Stimulated activated CD4-positive, alpha-beta T cell treated with anti-CD3 and anti-CD28 coated beads, Interleukin-1b, Interleukin-23, amount 100 ng/mL, for 1 hour (primary cell): ENCODE measurements at places on chromosomes 3 and 15.

DNA sequence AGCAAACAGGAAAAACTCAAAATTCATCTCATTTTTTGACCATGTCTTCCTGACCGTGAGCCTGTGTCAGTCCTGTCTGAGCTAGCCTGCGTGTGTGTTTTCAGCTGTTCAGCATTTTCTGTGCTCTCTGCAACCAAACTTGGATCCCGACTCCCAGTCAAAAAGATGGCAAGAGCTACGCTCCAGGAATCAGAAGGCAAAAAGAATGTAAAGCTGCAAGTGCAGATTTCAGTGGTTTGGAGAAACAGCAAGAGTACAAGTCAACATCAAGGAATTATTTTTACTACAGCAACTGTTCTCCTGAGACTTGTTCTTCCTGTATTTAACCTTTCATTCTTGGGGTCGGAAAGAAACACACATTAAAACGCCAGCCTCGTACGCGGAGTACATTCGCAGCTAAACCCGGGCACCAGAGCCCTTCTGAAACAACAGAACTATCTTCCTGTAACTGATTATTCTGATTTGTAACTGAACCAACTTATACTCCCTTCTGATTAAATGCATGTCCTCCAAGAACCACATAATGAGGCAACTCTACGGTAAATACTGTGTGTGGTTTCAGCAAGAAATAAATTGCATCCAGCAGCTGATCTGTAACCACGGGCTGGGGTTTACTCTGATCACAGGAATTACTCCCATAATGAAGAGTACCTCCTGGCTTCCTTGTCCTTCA lies 107.4 kb downstream of the LRIG1 start:
- DNase-seq: no peak

GRCh38 chr3:38177181-38177580 lies 11.8 kb downstream of the OXSR1 start:
- no peak for DNase-seq

DNA sequence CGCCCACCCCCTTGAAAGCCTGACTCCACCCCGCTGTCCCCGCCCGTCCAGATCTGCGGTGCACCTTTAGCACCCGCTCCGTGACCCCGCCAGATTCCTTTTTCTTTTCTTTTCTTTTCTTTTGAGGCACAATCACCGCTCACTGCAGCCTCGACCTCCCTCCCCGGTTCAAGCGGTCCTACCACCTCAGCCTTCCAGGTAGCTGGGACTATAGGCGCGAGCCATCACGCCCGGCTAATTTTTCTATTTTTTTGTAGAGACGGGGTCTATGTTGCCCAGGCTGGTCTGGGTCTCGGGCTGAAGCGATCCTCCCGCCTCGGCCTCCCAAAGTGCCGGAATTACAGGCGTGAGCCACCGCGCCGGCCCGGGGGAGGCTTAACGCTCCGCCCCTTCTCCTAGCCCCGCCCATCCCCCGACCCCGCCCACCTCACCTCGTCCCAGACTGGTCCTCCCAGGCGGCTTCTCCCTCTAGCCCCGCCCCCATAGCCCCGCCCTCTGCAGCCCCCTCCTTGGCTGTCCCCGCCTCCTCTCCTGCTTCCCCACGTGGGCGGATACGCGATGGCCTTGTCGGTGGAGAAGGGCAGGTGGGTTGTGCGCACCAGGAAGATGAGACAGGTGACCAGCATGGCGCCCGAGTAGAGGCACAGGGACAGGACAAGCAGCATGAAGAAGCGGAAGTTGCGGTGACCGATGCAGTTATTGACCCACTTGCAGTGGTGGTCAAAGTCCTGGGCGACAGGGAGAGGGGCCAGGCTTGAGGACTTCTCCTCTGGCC lies 3.2 kb downstream of the ZDHHC19 start:
- DNase-seq: no peak

GRCh38 chr3:53850895-53851294 lies 4.5 kb downstream of the IL17RB start:
- no peak for DNase-seq

- DNase-seq: no peak
Observed at GRCh38 chr3:27310688-27311087, 58.5 kb downstream of the NEK10 start.

GRCh38 chr3:156910022-156910421 lies 83.9 kb downstream of the LEKR1 start:
- no peak for DNase-seq

DNA sequence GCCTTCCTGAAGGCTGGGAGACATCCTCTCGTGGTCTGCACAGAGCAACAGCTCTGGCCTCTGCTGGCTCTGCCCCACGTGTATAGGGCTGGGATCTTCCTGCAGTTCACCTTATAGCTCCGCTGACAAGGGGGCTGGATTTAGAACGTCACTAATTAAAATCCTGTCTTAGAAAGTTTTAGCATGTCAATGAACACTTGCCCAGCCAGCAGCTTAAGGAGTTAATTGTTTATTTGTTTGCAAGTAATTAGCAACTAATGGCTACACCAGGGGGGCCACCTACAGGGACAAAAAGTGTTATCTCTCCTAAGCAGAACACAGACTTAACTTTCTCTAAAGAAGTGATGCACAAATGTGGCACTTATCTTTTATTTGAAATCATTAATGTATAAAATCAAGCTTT lies at the start of gene HESX1:
HESX1 (minus strand) TSS at position 84 of the 403 bp plus-strand sequence; CDS start at position 24, 60 bp downstream.
- DNase-seq: no peak

GRCh38 chr15:79990997-79991334 lies 20.0 kb upstream of the BCL2A1 start:
- DNase-seq: no peak

- DNase-seq: no peak
Observed at GRCh38 chr3:177569193-177569592, 371.9 kb upstream of the TBL1XR1 start.

DNA sequence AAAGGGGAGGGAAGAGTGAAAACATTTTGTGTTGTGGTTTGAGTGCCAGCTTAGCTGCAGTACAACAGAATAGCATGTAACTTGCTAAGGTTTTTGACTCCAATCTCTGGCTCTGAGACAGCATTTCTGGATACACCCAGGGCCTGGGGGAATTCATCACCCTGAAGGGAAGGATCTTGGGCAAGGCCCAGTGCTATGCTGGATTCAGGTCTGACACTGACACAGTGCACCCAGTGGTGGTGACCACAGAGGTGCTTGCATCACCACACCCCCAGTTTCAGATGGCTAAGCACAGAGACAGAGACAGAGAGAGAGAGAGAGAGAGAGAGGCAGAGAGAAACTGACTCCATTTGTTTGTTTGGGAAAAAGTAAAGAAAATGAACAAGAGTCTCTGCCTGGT lies 74.1 kb upstream of the KBTBD8 start:
- DNase-seq: no peak

DNA sequence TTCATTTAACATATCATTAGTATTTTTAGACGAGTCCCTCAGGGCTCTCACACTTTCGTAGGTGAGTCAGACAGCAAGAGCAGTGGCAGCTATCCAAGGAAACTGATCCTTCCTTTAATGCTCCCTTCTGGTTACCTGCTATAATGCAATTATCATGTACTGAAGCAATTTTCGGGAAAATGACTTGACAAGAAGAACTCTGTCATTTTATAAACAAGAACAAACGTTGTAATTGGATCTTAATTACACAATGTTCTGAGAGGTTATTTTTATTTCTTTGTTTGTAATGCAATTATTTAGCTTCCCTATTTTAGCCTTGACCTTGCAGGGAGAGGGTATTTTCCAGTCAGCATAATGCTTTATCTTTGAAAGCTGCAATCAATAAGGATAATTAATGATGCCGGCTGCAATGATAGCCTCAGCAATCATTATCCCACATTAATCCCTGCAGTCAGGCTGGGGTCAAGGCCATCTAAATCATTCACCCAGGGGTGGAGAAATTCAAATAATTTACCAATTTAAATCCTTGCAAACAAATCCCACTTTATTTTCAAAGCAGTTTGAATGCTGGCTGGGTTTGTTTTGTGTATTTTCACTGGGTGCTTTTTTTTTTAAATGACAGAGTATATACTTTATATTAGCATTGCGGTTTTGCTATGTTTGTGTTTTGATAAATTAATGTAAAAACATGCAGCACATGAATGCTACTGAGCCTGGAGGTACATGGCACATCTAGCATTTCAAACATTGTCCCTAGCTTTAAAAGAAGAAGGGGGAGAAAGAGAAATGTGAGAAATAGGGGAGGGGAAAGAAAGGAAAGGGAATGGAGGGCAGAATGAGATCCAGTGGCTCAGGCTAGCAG lies 249.9 kb downstream of the SHOX2 start:
- DNase-seq: no peak

- no peak for DNase-seq
Observed at GRCh38 chr3:15858547-15859506, 61.0 kb upstream of the ANKRD28 start.

GRCh38 chr3:16388850-16389441 lies 123.9 kb downstream of the OXNAD1 start:
- DNase-seq: no peak

- DNase-seq: no peak
Observed at GRCh38 chr3:152267831-152268554, 736 bp upstream of the MBNL1 start.

DNA sequence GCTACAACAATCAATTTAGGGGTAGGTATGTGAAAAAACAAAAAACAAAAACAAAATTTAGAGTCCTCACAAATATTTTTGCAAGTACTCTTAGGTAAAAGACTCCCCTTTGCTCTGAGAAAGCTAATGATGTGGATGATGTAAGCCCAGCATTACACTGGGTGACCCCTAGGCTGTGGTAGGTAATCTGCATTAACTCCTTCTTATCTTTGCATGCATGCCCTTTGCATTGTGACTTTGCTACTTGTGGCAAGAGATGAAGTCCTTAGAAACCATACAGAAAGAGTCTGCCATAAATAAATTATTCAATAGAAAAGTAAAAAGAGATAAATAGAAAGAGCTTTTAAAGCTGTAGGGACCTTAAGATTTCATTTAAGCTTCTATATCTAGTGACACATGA lies 159.7 kb upstream of the MBNL1 start:
- no peak for DNase-seq

DNA sequence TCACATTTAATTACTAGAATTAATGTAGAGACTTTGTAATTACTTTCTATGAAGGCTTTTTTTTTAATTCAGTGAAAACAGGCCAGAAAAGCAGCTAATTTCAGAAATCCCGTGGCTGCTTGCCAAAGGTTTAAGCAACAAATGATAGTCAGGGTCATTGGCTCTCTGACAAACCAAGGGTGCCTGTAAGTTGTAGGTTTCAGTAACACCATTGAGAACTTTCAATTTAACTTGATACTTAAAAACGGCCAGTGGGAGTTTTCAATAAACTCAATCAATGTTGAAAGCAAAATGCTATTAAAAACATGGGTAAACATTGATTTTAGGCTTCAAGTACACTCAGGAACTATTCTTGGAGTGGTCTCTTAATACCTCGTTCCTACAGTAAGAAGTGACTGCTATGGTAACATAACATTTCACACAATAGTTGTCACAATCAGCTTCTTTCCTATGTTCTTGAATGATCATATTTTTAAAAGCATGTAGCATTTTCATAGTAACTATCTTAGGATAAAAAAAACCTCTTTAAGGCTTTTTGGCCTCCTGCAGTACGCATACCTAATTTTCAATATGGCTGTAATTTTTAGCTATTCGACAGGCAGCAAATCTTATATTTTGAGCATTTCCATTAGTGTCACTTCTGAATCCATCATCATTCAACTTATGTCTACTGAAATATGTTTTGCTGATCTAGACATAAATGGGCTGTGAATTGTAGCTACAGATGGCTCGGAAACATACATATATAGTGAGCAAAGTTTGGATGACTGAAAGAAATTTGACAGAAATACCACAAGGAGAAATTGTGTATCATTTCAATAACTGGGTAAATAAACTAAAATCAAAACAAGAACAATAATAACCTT lies 592.1 kb upstream of the GBE1 start:
- no peak for DNase-seq

- DNase-seq: no peak
Observed at GRCh38 chr3:51715977-51716294, 9.1 kb downstream of the GRM2 start.

- no peak for DNase-seq
Observed at GRCh38 chr15:70278644-70279043, 180.9 kb upstream of the TLE3 start.

DNA sequence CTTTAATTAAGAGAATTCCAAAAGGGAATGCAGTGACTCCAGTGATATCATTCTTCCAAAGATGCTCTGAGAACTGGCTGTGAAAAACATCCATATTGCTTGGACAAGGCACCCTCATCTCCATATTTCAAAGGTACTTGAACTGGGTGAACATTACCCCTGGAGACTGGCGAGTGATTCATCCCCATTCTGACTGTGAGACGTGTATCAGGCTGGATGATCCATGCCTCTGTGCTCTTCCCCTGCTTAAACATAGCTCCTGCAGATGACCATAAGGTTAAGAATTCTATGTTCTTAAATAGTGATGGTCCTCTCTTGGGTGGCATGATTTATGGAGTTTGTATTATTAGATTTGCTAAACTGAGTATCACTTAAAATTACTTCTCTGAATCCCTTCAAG lies 137.8 kb downstream of the GABRB3 start:
- no peak for DNase-seq

GRCh38 chr15:98076021-98076816 lies 115.7 kb downstream of the ARRDC4 start:
- DNase-seq: no peak

DNA sequence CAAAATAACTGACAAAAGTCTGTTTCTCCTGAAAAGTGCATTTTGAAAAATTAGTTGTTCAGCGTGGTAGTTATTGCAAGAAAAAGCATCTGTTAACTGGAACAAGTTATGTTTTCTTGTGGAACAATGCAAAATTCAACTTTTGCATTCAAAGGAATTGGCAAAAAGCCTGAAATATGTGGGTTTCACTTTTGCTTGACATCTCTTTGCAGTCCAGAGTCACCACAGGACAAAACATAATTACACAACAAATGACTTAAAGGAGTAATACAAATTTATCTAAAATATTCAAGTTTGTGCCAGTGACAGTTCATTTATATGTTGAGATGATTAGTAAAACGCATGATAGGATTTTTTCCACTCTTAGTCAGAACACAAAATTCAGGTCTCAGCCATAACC lies 96.3 kb upstream of the P2RY1 start:
- no peak for DNase-seq

DNA sequence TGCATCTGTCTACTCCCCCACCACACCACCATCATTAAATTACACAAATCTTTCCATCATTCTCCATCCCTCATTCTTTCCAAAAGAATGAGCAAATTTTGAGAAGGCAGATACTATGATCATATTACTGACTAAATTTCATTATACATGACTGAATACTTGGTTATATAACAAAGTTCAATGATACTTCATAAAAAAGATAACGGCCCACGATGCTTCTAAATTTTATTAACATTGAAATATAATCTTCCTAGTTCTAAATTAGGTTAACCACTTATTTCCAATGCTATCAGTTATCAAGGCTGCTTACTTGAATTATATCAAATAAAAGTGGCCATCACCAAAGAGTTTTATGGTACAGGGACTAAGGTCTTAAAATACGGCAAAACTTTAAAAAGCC lies 13.5 kb downstream of the HERC1 start:
- no peak for DNase-seq

DNA sequence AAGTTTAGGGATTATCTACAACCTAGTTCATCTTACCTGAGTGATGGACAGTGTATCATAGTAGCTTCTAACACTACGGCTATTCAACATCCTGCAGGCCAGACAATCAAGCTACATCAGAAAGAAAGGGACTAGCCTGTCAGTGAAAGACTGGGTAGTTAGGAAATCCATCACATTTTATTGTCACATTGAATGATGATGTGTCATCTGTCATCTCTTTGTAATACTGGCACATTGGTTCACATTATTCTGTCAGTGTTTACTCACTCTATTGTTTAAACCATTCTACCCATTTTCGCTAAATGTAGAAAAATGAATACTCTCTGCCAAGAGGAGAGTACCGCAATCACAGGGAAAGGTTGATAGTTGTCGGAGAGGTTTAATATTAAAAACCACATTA lies 1155.8 kb downstream of the TUSC7 start:
- DNase-seq: no peak

GRCh38 chr3:11275926-11276325 lies 3.7 kb downstream of the ATG7 start:
- no peak for DNase-seq
